ENCODE measurements at places on chromosomes 4 and X.
A peak's percentile ranks its signal among the peaks of the same experiment; 100 is the strongest.

DNA sequence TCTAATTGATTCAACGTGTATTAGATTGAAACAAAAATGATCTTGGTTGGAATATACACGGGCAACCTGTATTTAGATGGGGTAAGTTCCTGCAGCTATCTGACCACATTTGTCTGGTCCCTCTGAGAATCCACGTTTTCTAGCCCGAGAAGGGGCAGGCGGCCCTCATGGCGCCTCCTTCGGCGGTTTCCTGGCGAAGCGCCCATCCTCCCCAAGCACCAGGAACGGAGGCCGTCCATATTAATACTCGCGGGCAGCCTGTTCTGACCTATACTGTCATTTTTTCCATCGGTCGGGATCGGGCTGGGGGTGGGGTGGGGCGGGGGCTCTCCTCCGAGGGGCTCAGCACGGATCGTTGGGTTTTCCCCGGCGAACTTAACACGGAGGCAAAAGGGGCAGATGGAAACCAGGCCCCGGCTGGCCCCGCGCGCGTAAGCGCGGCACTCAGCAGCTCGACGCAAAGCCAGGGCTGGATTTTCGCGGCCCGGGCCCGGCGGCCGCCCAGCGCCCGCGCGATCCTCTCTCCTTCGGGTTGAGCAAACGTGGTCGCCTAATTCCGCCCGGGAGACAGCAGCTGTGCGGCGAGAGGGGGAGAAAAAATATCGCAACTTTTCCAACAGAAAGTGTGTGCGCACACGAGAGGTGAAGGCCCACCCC is 77.2 kb upstream of the BCOR start:
- DNase-seq, result peak; percentile 61

- no peak for DNase-seq
Measured at GRCh38 chr4:45876235-45876890, 247.5 kb downstream of the GABRG1 start.

DNA sequence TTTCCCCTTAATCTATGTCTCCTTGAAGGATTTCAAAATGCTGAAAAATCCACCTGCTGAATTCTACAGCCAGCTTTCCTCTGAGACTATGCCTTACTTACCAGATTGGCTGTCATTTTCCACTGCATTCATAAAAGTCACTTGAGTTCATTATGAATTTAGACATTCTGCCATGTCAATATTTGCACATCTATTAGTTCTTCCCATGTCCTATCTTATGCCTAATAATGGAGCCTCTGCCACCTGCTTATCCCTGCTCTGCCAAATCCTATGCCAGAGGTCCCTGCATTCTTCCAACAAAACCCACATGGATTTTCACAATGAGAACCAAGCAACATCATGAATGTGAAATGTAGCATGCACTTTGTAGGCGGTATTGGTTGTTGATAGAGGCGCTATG is 42.6 kb downstream of the GASK1B start:
- DNase-seq, result no peak

GRCh38 chrX:53616946-53617345 is 69.6 kb downstream of the HUWE1 start:
- no peak for DNase-seq

DNA sequence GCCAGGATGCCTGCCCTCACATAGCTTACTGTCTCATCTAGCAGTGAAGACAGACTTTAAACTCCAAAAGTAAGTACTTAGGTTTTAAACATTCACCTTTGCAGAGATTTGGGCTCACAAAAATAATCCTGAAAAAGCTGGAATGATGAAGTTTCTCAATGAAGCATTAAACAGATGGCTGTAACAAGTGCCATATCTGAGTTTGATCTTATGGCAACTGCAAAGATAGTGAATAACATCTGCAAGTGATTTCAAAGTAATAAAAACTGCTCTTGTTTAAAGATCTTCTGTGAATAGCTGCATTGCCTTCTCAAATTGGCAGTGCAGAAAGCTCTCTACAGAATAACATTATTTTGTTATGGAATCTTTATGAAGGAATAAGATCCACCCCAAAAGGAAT is 271.2 kb upstream of the SMIM31 start:
- no peak for DNase-seq

- no peak for DNase-seq
Measured at GRCh38 chrX:138723301-138723700, 11.8 kb upstream of the FGF13 start.

GRCh38 chr4:37914539-37914938 is 23.7 kb downstream of the TBC1D1 start:
- DNase-seq, result no peak

DNA sequence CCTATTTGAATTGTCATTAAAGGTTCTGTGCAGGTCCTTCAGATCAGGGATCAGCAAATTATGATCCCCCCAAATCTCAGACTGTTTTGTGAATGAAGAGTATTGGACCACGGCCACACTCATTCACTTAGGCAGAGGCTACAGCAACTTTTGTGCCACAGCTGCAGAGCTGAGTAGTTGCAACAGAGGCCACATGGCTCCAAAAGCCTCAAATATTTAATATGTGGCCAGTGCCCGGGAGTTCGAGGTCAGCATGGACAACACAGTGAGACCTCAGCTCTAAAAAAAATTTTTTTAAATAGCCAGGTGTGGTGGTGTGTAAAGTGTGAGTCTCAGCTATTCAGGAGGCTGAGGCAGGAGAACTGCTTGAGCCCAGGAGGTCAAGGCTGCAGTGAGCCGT is 100.7 kb downstream of the NSUN7 start:
- DNase-seq, result no peak

- no peak for DNase-seq
Measured at GRCh38 chr4:175419236-175419718, 392.8 kb downstream of the GPM6A start.

- peak; percentile 38 for DNase-seq
Measured at GRCh38 chr4:113952452-113953029, 26.9 kb downstream of the ARSJ start.

- no peak for DNase-seq
Measured at GRCh38 chrX:431056-431455, 44.3 kb upstream of the PPP2R3B start.

GRCh38 chr4:856225-856901 is 30.4 kb upstream of the CPLX1 start:
- DNase-seq, result no peak

DNA sequence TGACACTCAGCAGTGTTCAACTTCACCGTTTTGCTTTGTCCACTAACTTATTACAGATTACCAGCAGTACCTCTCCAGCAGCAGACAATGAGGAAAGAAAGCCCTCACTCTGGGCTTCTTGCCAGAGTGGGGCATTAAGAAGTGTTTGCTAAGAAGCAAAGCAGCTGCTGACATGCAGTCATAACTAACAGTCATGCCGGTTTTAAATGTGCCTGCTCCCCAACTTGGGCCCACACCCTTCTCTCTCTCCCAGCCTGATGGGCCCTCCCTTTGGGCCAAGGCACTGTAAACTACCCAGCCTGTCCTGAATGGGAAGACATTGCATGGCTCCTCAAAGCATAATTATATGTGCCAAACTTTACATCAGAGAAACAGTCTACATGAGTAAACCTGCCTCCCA is 54.6 kb upstream of the HHIP start:
- no peak for DNase-seq

DNA sequence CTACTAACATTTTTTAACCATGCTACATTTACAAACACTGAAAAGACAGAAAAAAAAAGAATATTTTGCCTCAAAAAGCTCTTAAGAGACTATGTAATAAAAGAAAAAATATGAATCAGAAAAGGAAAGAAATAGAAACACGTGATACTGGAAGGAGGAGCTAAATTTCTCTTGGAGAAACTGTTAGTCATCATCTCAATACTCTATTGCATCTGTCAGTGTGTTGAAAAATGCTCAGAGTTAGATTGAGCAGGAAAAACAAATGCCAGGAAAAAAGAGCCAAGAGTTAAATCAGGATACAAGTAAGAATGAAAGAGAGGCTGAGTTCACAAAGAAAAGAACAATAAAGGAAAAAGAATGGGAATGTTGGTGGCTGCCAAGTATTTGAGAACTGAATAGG is 2.6 kb downstream of the RAB28 start:
- no peak for DNase-seq

GRCh38 chr4:154502111-154502510 is 10.5 kb upstream of the DCHS2 start:
- no peak for DNase-seq

DNA sequence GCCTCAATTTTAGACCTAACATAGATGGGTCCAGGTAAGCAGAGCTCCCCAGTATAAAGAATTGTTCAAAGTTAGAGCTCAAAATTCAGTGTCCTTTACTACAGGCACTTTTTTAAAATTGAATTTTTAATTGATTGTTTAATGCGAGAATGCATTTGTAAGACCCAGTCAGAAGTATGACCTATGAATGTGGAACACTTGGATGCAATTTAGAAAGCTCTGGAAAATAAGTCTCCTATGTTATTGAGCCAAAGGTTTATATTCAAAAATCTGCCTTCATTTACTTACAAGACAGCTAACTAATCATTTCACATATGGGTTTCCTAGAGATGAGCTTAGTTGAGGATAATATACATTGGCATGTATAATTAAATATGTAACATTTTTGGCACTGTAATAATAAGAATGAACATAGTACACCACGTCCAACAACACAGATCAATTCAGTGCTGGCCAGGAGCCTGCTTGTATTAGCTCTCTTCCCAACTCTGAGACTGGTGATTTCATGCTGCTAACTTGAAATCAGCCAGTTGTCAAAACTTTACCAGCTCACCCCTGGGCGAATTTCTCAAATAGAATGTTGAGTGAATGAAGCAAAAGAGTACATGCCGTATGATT is 197.2 kb upstream of the NPY2R start:
- DNase-seq, result no peak

DNA sequence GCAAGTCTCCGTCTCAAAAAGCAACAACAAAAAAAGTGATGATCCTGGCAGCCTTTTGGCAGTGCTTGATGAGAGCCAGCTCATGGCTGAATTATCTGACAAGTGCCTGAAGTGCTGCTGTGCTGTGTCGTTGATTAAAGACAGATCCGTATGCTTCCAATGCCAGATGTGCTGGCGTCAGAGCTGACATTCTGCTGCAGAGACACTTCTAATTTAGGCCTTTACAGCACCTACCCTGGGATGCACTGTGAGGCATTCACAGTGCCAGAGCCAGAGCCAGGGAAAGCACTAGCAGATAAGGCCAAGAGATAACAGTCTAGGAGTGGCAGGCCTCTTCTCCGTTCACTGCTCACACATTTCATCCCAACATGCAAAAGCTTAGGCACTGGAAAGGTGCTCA is 995.5 kb downstream of the RAB28 start:
- DNase-seq, result no peak

GRCh38 chr4:6239486-6239885 is 30.2 kb upstream of the WFS1 start:
- DNase-seq, result no peak

DNA sequence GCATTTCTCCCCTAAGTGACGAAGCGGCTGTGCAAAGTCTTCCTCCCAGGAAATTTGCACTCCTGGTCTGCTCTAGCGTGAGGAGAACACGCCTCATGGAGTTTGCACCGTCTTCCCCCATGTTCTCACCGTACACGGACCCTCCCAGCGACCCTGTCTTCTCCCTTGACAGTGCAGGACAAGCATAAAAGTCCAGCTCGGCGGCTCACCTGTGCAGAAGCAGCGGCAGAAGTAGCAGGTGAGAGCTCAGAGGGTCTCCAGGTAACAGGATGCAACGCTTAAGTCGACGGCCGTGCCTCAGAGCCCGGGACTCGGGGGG is 314 bp downstream of the P2RY8 start:
- DNase-seq, result no peak

DNA sequence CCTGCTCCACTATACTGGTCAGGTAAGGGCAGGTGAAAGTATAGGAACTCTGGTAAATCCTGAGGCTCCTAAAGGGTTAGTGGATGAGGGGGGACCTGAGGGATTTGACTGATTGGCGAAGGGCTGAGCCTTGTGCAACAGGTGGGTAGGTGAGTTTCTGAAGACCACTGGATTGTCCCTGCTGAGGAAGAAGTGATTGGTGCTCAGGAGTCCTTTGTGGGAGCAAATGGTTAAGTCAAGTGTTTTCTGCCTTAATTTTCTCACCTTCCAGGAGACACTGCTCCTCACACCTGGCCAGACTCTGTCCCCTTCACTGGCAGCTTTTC is 156.6 kb downstream of the AMMECR1 start:
- DNase-seq, result no peak

DNA sequence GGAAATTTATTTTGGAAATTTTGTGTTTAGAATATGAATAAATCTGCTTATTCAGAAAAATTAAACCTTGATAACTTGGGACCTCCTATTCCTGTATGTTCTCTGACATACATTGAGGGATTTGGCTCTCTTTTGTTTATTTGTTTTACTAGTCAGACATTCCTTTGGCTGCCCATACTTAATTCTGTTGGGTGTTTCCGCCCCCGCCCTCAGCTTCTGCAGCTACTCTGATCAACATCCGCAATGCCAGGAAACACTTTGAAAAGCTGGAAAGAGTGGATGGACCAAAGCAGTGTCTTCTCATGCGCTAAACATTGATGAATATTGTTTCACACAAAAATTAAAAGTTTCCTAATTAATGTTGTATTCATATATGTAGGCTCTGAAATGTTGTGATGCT is 40.5 kb downstream of the RRAGB start:
- DNase-seq, result no peak

DNA sequence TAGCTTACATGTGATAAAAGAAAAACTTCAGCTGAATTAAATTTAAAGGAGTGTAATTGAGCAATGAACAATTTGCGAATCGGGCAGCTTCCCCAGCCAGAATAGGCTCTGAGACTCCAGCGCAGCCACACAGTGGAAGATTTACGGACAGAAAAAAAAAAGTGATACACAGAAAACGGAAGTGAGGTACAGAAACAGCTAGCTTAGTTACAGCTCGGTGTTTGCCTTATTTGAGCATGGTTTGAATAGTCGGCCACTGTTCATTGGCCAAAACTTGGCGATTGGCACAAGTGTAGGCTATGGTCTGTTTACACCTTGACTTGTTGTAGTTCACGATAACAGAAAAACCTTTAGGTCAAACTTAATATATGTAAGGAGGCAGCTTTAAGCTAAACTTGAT is 16.7 kb upstream of the SUPT20HL1 start:
- peak; percentile 21 for DNase-seq

GRCh38 chrX:135114392-135114791 is 5.9 kb downstream of the ETDB start:
- DNase-seq, result peak; percentile 57

GRCh38 chr4:25839687-25840086 is 23.1 kb downstream of the SEL1L3 start:
- DNase-seq, result no peak

- no peak for DNase-seq
Measured at GRCh38 chrX:19986531-19986930, 4.3 kb downstream of the BCLAF3 start.

GRCh38 chr4:185738038-185738552 is 73.9 kb downstream of the SORBS2 start:
- DNase-seq, result no peak

DNA sequence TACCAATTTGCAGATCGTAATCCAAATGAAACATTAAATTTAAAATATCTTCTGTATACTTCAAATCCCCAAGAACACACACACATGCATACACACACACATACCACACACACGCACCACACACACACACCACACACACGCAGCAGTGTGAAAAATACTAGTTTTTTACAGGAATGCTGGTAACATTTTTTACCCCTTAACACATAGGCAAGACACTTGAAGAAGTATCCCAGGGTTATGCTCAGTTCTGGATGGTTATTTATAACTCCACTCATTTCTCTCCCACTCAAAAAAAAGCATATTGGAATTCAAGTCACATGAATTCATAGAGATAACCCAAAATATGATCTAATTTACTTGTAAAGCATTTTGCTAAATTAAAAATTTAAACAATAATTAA is 325.5 kb upstream of the SLC7A11 start:
- DNase-seq, result no peak

GRCh38 chrX:12954376-12954775 is 20.5 kb upstream of the TMSB4X start:
- DNase-seq, result no peak

GRCh38 chrX:99394456-99394855 is 1015.6 kb downstream of the PCDH19 start:
- no peak for DNase-seq
